Thyroid gland (tissue), 4 donors: ENCODE measurements at places on chromosomes 1 and 21. TPM values are rescaled to one million over a fixed set of nuclear protein-coding genes. Genes with fewer than 3 reads are reported as not detected.

The IFT25 gene
- total RNA-seq = 75.1 TPM

The CHD5 gene
- 0.22 TPM for total RNA-seq

The HNRNPU gene
- 305 TPM for total RNA-seq

The PIGM gene
- total RNA-seq = 6.9 TPM

The NR1I3 gene
- total RNA-seq = not detected

The MAGI3 gene
- total RNA-seq = 52.9 TPM

The SH2D1B gene
- total RNA-seq = not detected

The PROK1 gene
- total RNA-seq = not detected

GRCh38 chr1:111032295-111032897, 68.7 kb upstream of the LRIF1 start:
- no peaks in the 10 kb centered on the region for H3K4me1 ChIP-seq
- H3K27me3 ChIP-seq = no peaks in the 10 kb centered on the region
- no peak for DNase-seq
- H3K27ac ChIP-seq = no peak overlapping the region

GRCh38 chr1:31799895-31800673, 15.7 kb downstream of the SPOCD1 start:
- no peak for DNase-seq
- H3K4me3 ChIP-seq = no peak overlapping the region
- H3K27ac ChIP-seq = no peak overlapping the region
- H3K27me3 ChIP-seq = no peaks in the 10 kb centered on the region

GRCh38 chr1:222994511-222995235, 148.4 kb downstream of the TLR5 start:
- DNase-seq = no peak
- no peak overlapping the region for H3K4me3 ChIP-seq
- no peaks in the 10 kb centered on the region for H3K36me3 ChIP-seq
- H3K4me1 ChIP-seq = peaks cover 11% of the 10 kb centered on the region

GRCh38 chr1:214107322-214108096, 119.7 kb downstream of the PROX1 start:
- peaks cover 4% of the 10 kb centered on the region for H3K4me1 ChIP-seq
- no peaks in the 10 kb centered on the region for H3K27me3 ChIP-seq
- DNase-seq = peak; percentile 58
- H3K36me3 ChIP-seq = no peaks in the 10 kb centered on the region

GRCh38 chr1:202167708-202168415, 7.5 kb upstream of the PTPN7 start:
- H3K27me3 ChIP-seq = no peaks in the 10 kb centered on the region
- H3K4me1 ChIP-seq = peaks cover 3% of the 10 kb centered on the region
- no peak overlapping the region for H3K4me3 ChIP-seq
- no peak overlapping the region for H3K27ac ChIP-seq
- peak; percentile 77 for DNase-seq

DNA sequence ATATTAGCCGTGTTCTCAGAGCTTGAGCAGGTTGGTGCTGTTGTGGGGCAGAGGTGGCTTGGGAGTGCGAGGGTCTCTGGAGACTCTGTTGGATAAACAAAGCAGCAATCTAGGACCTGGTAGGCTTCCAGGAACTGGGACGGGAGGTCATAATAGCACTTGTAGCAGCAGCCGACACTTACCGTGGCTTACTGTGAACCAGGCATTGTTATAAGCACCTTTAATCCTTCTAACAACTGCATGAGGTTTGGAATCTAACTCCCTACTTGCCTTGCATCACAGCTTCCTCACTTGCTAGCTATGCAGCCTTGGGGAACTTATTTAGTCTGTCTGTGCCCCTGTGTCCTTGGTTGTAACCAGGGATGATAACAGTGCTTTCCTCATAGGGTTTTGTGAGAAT, 94.9 kb downstream of the NAV1 start:
- no peaks in the 10 kb centered on the region for H3K4me1 ChIP-seq
- H3K27ac ChIP-seq = no peak overlapping the region
- no peak overlapping the region for H3K4me3 ChIP-seq
- no peaks in the 10 kb centered on the region for H3K36me3 ChIP-seq

DNA sequence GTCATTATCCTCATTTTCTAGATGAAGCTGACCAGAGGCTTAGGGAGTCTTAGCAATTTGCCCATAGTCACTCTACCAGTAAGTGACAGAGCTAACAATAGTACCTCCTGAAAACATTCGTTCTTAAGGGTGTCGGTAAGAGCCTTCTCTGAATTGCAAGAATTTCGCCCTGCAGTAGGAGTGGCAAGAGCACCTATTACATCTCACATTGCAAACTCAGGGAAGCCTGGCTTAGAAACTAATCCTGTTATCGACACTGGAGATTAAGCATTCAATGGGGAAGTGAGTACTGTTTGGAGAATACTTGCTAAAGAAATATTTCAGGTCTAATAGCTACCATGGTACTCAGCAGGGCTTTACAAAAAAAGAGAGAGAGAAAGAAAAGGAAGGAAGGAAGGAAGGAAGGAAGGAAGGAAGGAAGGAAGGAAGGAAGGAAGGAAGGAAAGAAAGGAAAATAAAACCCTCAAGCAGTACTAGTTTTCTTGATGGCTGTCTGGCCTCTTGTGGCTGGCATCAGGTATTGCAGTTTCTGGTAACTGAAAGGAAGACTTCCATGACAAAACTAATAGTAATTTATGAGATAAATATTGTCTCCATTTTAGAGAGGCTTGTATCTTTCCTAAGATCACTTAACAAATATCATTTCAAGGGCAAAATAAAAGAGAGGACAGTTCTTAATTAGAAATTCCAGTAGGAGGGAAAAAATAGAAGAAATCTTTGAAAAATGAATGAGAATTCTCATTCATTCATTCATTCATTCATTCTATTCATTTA, 10.4 kb downstream of the C1orf226 start:
- H3K27ac ChIP-seq = no peak overlapping the region
- H3K4me1 ChIP-seq = no peaks in the 10 kb centered on the region
- no peaks in the 10 kb centered on the region for H3K27me3 ChIP-seq

GRCh38 chr1:47724432-47724999, 272.7 kb downstream of the TRABD2B start:
- H3K4me3 ChIP-seq = no peak overlapping the region
- no peak for DNase-seq
- no peak overlapping the region for H3K27ac ChIP-seq
- peaks cover 8% of the 10 kb centered on the region for H3K27me3 ChIP-seq
- peaks cover 7% of the 10 kb centered on the region for H3K4me1 ChIP-seq

DNA sequence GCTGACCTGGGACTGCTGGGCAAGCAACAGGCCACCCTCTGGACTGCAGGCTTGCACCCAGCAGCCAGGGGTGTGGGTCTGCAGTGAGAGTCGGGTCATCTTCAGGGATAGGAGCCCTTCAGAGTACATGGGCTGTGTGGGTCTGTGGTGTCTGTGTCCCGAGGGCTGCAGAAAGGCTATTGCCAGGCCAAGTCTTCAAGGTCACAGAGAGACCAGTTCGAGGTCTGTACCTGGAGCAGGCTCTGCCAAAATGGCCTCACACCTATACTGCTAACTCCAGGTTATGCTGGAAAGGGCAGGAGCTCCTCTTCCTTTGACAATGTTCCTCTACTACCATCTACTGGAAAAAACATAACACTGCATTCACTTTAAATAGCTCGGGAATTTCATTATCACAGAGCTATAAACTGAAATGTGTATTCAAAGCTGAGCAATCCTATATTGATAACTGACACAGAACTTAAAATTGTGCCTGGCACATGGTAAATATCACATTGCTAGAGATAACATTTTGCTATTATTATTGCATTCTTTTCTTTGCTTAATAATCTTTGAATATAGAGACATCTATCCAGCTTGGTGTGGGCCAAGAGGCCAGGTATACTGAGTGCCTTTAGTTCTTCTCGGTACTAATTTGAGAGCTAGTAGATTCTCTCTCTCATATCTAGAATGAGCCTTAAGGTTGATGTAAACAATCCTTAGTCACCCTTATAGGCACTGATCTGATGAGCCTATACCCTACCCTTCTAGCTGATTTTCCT, 6.9 kb upstream of the DNAH14 start:
- H3K27ac ChIP-seq = no peak overlapping the region
- no peaks in the 10 kb centered on the region for H3K36me3 ChIP-seq
- DNase-seq = no peak
- H3K4me1 ChIP-seq = no peaks in the 10 kb centered on the region
- no peak overlapping the region for H3K4me3 ChIP-seq

DNA sequence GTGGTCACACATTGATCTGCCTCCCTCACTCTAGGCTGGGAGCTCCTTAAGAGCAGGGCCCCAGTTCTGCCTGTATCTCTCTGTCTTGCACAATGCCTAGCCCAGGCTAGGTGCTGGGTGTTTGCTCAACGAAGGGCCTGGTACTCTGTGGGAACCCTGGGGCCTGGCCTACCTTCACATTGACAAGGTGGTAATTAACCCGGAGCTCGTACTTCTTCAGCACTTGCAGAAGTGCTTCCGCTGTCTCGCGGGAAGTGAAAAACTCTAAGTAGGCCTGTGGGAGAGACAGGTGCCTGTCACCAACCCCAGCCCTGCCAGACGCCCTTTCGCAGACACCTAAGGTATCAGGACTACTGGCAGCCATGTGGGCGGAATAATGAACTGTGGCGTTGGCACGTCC, 13.7 kb downstream of the MTHFR start:
- peaks cover 81% of the 10 kb centered on the region for H3K4me1 ChIP-seq
- peak overlapping the region; percentile 78 for H3K27ac ChIP-seq
- H3K27me3 ChIP-seq = no peaks in the 10 kb centered on the region
- no peak for DNase-seq
- H3K36me3 ChIP-seq = peaks cover 33% of the 10 kb centered on the region
- no peak overlapping the region for H3K4me3 ChIP-seq

DNA sequence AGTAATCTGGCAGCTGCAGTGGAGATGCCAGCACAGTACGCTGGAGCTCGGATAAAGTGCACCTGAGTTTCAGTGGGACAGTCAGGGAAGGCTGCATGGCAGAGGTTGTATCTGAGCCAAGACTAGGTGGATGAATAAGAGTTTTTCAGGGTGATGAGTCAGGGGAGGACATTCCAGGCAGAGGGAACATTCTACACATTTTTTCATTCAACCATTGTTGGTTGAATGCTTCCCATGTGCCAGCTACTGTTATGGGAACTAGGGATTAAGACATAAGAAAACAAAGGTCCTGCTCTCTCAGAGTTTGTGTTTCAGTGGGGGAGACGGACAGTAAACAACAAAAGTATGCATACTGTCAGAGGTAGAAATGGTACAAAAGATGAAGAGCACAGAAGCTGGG, 5.2 kb downstream of the LEPR start:
- H3K4me1 ChIP-seq = peaks cover 20% of the 10 kb centered on the region
- DNase-seq = no peak
- no peak overlapping the region for H3K4me3 ChIP-seq
- peaks cover 13% of the 10 kb centered on the region for H3K36me3 ChIP-seq

- no peaks in the 10 kb centered on the region for H3K36me3 ChIP-seq
- no peaks in the 10 kb centered on the region for H3K4me1 ChIP-seq
- no peak overlapping the region for H3K4me3 ChIP-seq
- no peak for DNase-seq
- no peak overlapping the region for H3K27ac ChIP-seq
Measured at GRCh38 chr1:155651861-155652661, 36.5 kb downstream of the YY1AP1 start.

DNA sequence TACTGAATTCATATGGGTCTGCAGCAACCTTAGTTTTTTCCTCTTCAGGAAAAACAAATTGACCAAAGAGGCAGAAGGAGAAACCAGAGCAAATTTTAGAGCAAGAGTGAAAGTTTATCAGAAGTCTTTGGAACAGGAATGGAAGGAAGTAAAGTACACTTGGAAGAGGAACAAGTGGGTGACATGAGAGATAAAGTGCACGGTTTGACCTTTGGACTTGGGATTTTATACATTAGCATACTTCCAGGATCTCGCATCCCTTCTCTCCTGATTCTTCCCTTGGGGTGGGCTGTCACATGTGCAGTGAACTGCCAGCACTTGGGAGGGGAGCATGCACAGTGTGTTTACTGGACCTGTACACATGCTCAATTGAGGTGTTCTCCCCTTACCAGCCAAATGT, 754.8 kb upstream of the ADAMTS5 start:
- no peak overlapping the region for H3K4me3 ChIP-seq
- peaks cover 12% of the 10 kb centered on the region for H3K4me1 ChIP-seq
- H3K27ac ChIP-seq = no peak overlapping the region
- no peaks in the 10 kb centered on the region for H3K36me3 ChIP-seq
- no peak for DNase-seq
- H3K27me3 ChIP-seq = no peaks in the 10 kb centered on the region

DNA sequence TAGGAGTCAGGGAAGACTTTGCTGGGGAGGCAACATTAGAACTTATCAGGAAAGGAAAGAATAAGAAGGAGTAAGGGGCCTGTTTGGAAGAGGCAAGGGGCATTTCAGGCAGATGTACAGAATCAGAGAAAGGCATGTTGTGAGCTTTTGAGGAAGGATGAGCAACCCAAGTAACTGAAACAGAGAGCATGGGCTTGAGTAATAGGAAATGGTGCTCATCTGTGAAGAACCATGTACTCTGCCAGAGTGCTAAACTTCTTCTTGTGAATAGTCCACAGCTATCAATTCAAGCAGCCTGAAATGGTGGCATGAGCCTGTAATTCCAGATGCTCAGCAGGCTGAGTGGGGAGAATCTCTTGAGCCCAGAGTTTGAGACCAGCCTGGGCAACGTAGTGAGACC, 19.2 kb upstream of the PIGK start:
- no peaks in the 10 kb centered on the region for H3K27me3 ChIP-seq
- DNase-seq = no peak
- H3K36me3 ChIP-seq = no peaks in the 10 kb centered on the region
- H3K27ac ChIP-seq = no peak overlapping the region

DNA sequence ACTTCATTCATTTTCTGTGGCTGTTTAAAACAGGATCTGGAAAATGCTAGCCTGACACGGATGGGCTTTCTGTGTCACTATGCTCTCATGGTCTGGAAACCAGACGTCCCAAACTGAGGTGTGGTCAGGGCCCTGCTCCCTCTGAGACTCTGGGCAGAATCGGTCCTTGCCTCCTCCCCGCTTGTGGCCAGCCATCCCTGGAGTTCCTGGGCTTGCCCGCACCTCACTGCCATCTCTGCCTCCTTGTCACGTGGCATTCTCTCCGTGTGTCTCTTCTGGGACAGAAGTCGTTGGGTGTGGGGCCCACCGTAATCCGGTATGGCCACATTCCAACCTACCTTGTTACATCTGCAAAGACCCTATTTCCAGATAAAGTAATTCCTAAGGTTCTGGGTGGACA, 10.1 kb upstream of the ACTRT2 start:
- H3K36me3 ChIP-seq = no peaks in the 10 kb centered on the region
- H3K4me1 ChIP-seq = peaks cover 17% of the 10 kb centered on the region
- H3K27me3 ChIP-seq = no peaks in the 10 kb centered on the region
- DNase-seq = no peak
- no peak overlapping the region for H3K4me3 ChIP-seq

DNA sequence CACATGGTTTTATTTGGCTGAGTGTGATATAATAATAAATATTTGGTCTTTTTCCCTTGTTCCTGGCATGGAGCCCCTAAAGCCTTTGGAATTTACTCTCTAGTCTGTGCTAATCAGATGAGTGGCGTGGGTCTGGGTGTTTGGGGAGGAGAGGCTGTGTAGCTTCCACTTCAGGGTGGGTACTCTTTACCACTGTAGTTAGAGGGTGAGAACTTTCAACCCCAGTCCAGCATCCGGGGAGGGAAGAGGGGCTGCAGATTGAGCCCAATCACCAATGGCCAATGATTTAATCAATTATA, 20.0 kb downstream of the USP25 start:
- no peaks in the 10 kb centered on the region for H3K27me3 ChIP-seq
- no peak overlapping the region for H3K4me3 ChIP-seq
- H3K36me3 ChIP-seq = no peaks in the 10 kb centered on the region
- peaks cover 28% of the 10 kb centered on the region for H3K4me1 ChIP-seq

GRCh38 chr1:159746666-159747065, 32.3 kb upstream of the CRP start:
- H3K27ac ChIP-seq = no peak overlapping the region
- no peaks in the 10 kb centered on the region for H3K4me1 ChIP-seq
- DNase-seq = no peak

GRCh38 chr21:44727757-44728156, 16.4 kb upstream of the TSPEAR start:
- no peaks in the 10 kb centered on the region for H3K36me3 ChIP-seq
- no peak for DNase-seq
- H3K4me3 ChIP-seq = no peak overlapping the region
- H3K4me1 ChIP-seq = no peaks in the 10 kb centered on the region
